CD4-positive, alpha-beta T cell treated with Interleukin-4 for 1 hour (primary cell): ENCODE measurements at places on chromosomes 12 and 14.

- DNase-seq = no peak
These were observed 23.9 kb upstream of the C12orf42 start for GRCh38 chr12:103519632-103520031.

DNA sequence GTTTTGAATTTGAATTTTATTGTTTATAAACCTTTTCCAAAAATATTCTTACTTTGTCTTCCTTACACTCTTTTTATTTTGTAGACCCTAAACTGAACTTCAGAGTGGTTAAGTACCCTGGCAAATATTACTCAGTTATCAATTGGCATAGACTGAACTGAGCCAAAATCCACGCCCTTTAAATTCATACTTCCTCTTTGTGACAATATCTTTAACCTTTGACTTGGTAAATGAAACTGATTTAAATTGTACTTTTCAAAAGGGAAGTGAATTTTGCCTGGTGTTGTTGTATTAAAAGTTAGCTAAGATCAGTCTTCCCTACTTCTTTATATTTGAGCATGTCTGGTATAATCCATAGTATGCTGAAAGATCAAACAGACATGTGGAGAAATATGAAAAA, 184.3 kb upstream of the USP15 start:
- no peak for DNase-seq

DNA sequence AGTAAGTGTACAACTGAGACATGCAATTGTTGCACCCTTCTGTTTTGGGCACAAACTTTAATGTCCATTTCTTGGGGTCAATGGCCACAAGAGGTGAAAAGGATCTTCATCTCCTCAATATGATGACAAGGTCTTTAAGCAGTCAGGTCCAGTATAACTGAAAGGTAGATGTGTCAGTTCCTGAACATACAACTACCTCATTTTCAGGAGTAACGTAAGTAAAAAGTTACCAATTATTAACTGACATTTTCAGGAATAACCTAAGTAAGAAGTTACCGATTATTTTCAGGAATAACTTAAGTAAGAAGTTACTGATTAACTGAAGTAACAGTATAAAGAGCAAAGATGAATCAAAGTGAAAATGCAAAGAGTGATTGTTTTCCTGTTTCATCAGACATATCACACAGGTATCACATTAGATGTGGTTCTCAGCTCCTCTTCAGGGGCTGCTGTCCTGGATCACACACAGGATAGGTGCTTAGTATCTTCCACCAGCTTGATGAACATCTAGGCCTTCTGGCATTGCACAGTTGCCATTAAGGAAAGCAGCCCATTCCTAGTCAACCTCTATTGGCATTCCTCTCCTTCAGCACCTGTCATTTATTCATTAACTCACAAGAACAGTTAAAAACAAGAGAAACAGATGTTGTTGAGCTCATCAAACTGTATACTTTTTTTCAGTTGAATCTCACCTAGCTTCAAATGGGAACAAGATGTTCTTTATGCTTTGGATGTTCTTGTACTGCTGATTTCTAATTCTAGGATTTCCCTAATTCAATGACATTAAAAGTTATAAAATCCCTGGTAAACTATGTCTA, 200.0 kb downstream of the FOXG1 start:
- DNase-seq = no peak

- no peak for DNase-seq
These were observed 31.7 kb downstream of the GALNT4 start for GRCh38 chr12:89492883-89493282.

DNA sequence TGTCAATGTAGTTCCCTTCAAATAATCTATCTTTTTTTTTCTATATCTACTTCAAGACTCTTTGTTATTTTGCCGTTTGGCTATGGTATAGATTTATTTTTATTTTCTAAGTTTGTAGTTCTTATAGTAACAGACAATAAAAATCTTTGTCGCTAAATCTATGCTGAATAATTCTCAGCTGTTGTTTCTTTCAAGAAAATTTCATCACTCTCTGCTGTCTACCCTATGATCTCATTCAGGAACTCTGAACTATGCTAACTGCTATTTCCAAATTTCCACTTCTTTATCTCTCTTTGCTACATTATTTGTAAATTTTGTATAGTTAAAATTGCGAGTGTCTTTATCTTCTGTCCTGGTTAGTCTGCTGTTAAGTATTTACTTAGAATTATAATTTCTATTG, 353.6 kb downstream of the LRFN5 start:
- DNase-seq = no peak

- peak; percentile 75 for DNase-seq
These were observed 8.7 kb upstream of the WDR89 start for GRCh38 chr14:63650256-63650952.

DNA sequence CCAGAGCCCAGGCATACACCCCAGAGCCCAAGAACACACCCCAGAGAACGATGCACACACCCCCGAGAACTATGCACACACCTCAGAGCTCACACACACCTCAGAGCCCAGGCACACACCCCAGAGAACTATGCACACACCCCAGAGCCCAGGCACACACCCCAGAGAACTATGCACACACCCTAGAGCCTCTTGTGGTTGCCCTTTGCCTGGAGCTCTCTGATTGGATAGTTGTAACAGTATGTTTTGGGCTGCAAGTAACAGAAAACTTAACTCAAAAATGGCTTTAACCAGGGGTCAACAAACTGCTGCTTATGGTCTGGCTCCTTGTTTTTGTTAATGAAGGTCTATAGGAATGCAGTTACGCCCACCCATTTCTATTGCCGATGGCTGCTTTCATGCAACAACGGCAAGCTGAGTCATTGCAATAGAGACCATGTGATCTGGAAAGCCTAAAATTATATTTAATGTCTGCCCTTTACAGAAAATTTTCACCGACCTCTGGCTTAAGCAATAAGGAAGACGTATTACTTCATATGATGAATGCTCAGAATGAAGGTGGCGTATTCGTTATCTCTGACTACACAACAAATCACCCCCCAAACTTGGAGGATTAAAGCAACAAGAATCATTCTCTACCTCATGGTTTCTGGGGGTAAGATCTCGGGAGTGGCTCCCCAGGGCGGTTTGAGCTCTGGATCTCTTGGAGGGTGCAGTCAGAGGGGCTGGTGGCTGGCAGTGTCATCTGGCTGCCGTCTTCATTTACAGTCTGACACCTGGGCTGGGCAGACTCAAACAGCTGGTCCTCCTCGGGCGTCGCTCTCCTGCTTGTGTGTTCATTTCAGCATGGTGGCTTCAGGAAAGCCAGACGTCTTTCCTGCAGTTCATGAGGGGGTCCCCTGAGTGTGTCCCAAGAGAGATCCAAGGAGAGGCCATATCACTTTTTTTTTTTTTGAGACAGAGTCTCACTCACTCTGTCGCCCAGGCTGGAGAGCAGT, 66.3 kb upstream of the NCOR2 start:
- no peak for DNase-seq
